ENCODE measurements at places on chromosomes 16 and 17.
A peak's percentile ranks its signal among the peaks of the same experiment; 100 is the strongest.

DNA sequence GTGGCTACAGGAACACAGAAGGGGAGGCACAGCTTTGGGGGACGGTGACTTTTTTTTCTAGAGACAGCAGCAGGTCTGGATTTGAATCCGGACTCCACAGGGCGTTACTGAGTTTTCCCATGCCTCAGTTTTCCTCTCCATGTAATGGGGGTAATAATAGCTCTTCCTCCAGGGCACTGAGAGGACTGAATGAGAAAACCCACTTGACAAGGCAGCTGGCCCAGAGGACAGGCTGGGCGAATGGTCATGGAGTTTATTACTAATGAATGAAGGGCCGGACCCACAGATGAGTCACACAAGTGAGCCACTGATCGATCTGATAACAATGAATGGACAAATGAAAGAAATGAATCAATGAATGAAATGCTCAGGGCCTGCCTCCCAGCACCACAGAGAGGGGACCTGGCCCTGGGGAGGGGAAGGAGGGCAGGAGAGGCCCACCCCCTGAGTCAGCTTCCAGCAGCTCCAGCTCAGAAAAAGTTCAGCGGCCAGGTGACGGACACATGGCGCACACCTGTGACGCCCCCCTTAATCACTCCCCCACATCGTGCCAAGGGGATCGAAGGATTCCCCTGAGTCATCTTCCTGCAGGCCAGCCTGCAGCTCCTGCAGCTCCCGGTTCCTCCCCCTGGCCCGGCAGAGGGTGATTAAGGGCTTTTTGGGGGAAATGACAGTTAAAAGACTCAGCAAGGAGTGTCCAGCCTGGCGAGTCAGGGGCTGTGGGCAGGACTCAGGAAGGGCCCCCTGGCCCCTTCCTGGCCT lies 54.3 kb downstream of the SOCS1 start:
- DNase-seq = no peak

DNA sequence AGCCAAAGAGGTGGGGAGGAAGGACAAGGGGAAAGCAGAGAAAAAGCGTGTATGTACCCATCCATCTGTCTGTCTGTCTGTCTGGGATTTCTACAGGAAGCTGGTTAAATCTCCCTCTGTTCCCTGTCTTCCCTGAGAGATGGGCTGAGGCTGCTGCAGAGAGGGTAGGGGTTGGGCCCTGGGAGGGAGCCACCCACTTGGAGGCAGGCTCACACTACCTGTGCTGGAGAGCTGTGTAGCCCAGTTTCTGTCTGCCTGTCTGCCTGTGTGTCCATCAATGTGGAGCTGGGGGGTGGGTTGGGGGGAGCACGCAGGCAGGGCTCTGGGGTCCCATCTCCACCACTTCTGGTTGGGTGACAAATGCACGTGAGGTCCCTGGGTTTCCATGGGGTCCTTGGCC lies 18.6 kb upstream of the C17orf113 start:
- no peak for DNase-seq

DNA sequence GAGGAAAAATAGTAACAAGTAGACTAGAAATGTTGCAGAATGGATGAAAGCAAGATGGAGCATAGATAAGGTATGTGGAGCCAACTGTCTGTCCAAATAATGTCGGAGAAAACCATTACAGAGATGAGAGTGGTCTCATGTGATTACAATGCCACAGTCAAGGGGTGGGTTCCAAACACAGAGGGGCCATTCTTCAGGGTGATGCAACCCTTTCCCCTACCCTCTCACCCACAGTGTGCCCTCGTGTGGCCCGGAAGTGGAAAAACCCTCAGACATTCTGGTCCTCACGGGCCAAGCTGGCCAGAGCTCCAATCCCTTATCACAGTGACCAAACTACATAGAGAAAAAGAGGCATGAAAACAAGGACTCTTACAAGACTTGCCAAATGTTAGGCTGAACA lies 17.7 kb upstream of the HS3ST3A1 start:
- no peak for DNase-seq

DNA sequence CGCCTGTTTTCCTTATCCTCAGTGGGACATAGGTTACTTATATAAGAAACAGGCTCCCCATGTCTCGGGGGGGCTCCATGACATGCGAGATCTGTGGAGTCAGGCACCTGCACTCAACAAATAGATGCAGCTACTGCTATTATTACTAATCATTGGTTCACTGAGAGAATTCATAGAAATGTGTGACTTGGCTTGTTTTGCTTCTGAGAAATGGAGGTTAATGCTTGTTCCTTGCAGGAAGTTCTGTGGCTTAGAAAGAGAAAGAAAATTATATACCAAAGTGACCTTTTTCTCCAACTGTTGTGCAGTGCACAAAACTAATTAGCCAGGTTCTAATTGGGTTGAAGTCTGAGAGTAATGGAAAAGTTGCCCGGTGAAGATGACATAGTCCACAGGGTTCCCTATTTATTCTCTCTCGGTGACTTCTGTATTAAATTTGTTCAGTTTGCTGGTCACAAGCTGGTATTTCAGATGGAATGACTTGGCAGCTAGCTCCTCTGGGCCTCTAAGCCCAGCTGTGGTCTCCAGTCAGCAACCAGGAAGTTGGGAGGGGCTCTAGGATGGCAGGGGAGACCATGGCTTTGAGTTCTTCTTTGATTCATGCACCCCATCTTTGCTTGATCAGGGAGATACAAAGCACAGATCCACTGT lies 17.6 kb upstream of the MAF start:
- DNase-seq = no peak

DNA sequence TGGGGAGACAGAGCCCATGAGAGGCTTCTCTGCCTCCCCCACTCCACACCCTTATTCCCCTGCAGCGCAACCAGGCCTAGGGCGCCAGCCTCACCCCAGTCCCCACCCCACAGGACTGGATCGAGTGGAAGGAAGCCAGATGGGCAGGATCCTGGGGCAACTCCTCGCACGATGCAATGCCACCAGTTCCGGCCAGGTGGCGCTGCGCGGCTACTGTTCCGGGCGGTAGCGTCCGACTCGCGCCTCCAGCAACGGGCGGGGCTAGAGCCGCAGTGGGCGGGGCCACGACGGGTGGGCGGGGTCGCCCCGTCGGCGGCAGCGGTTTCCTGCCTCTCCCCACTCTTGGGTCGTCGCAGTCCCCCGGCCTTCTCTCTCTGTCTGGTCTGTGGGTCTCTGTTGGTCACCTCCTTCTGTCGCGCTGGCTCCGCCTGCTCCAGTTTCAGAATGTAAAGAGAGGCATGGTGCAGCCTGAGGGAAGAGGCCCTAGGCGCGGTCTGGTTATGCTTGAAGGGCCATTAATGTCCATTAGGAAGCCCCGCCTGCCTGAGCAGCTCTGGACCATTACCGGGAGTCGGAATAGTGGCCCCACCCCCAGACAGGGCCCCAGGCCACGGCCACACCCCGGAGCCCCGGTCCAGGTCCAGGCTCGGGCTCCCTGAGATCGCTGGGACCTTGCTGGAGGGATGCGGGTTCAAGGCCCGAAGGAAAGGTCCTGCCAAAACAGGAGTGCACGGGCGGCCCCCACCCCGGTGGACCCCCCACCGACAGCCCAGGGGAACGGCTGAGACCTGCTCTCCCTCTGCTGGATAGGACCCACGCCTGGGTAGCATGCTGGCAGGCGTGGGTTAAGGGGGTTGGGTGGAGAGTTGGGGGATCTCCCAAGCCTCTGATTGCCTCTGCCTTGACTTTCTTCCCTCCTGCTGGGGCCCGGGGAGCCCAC lies 3.3 kb upstream of the NHERF2 start:
- DNase-seq = peak; percentile 52

GRCh38 chr17:14211801-14212200 lies 24.9 kb downstream of the CDRT15 start:
- DNase-seq = no peak

DNA sequence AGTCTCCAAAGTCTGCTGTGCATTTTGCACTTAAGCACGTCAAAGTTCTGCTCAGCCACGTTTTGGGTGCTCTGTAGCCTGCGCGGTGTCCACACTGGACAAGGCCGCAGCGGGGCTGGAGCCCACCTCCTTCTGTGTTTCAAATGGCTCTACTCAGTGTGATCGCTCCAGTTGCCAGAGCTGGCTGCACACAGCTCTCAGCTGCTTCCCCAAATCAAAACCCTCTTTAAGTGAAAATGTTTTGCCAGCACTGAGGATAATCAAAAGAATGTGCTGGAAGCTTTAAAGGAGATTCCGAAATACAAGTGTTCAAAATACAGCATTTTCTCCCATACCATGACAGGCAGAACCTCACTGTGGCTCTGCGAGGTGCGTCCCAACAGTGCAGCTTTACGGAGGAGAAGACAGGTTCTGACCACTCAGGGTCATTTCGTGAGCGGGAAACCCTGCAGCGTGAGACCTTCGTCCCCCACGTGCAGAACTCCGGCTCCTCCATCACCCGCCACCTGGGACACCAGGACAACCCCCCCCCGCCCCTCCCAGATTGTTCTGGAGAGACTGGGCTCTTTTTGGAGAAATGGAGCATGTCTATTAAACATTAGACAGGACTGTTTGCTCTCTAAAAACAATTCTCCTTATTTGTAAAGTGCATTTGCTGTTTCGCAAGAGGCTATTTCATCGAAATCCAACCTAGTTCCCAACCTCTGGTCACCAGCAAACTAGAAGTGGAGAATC lies 16.6 kb downstream of the TBC1D16 start:
- DNase-seq = no peak

- no peak for DNase-seq
Measured at GRCh38 chr17:71900621-71901229, 220.1 kb upstream of the SOX9 start.

- DNase-seq = peak; percentile 12
Measured at GRCh38 chr16:86618431-86619238, 40.3 kb downstream of the FOXL1 start.

GRCh38 chr16:26992666-26993349 lies 73.9 kb upstream of the C16orf82 start:
- no peak for DNase-seq
